ENCODE measurements at places on chromosomes 2 and 18.

GRCh38 chr2:73162856-73163391 is 39.5 kb upstream of the NOTO start:
- DNase-seq: no peak

DNA sequence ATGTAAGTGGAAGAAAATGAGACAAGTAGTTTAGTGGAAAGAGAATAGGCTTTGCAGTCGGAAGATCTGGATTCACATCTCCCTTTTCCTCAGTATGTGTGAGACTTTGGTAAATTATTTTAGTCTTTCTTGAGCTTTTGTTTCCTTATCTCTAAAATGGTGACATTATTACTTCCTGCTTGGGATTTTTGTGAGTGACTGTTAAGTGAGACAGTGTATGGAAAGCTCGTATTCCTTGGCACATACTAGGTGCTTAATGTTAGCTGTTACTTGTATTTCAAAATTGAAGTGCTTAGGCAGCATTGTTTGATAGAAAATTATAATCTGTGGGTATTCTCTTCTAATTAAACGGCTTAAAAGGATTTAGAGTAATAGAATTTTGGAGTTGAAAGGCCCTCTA is 2.0 kb downstream of the ZNF638 start:
- DNase-seq: no peak

- DNase-seq: no peak
Measured at GRCh38 chr2:232435805-232436204, 20.1 kb upstream of the ALPI start.

GRCh38 chr18:2907550-2908135 is 60.8 kb downstream of the EMILIN2 start:
- DNase-seq: no peak

GRCh38 chr18:1408376-1408775 is 503.7 kb downstream of the ADCYAP1 start:
- no peak for DNase-seq

DNA sequence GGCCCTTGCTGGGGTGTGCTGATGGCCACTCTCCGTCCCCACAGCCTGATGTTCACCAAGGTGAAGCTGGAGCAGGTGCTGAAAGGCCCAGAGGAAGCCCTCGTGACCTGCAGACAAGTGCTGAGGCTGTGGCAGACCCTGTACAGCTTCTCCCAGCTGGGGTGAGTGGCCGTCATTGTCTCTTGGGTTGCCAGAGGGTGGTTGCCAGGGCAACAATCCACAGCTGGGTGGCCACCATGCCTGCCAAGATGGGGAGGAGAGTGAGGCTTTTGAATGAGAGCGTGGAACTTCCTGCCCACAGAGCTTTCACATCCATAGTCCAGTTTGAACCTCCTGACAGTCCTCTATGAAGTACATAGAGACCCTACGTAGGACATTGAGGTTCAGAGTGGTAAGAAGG is 108.8 kb downstream of the STPG4 start:
- no peak for DNase-seq

All from activated CD4-positive, CD25-positive, alpha-beta regulatory T cell (primary cell).